Karpas-422 (cell line): ENCODE measurements at places on chromosomes 1 and 21. TPM values are rescaled to one million over a fixed set of nuclear protein-coding genes. Genes with fewer than 3 reads are reported as not detected.

The MRPL9 gene
- 76.8 and 147 TPM in 2 replicates for total RNA-seq

DNA sequence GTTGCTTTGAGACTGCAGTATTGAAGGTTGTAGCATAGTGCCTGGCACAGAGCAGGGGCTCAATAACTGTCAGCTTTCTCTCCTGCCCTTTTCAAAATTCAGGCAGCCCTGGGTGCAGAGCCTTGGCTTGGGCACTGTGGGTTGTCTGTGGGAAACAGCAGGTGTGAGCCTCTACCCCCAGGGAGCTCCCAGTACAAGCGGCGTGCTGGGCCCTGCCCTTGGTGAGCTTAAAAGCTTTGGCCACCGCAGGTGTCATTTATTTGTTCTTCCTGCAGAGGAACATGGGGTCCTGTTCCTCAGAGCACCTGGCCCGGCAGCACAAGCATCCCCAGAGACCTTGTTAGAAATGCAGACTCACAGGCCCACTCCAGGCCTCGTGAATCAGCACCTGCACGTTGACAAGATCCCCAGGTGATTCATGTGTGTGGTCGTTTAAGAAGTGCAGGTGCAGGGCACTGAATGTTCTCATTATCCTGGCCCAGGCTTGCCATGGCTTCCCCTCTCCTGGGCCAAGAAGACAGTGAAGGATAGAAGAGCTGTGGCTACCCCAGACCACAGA is 29.9 kb upstream of the IGSF21 start:
- no peak for DNase-seq

- no peak for DNase-seq
Observed at GRCh38 chr1:50488356-50488755, 65.1 kb upstream of the DMRTA2 start.

- DNase-seq, result no peak
Observed at GRCh38 chr1:8402109-8402710, 84.3 kb downstream of the SLC45A1 start.

GRCh38 chr1:60277269-60277668 is 203.7 kb upstream of the C1orf87 start:
- DNase-seq, result no peak

DNA sequence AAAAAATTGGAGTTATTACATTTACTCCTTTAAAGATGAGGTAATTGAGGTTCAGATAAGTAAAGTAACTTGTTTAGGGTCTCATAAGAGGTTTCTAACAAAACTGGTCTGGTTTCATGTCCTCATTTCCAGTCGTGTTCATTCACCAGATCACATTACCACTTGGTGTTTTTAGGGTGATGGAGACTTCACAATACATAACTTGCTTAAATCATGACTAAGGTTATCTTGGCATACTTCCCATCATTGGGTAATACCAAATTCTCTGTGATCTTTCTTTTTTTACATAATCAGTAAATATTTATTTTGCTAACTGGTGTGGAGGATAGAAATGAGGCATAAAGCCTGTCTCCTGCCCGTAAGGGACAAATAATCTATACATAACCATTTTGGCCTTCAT is 31.6 kb upstream of the RPTN start:
- no peak for DNase-seq

The TRAF3IP3 gene
- total RNA-seq, result 1.6 and 3.5 TPM in 2 replicates

DNA sequence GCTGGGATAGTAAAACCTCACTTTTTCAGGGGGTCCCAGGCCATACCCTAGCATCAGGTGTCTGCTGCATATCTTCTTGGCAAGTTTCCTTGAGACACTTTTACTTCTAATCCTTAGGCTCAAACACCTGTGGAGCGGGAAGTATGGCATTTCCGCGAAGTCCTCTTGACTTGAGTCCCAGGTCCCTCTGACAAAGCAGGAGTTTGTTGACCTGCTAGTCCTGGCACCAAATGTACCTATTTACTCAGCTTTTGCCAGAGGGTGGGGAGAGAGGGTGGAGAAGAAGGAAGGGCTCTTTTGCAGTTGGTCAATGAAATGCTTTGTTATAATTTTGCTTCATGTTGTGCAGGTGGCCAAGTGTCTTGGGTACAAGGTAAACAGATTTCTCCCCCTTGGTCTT is 59.7 kb downstream of the CLIC6 start:
- no peak for DNase-seq
